ENCODE measurements at places on chromosomes 3 and 15.

- no peak for DNase-seq
These were observed 177.9 kb upstream of the SOX2 start for GRCh38 chr3:181533811-181534210.

DNA sequence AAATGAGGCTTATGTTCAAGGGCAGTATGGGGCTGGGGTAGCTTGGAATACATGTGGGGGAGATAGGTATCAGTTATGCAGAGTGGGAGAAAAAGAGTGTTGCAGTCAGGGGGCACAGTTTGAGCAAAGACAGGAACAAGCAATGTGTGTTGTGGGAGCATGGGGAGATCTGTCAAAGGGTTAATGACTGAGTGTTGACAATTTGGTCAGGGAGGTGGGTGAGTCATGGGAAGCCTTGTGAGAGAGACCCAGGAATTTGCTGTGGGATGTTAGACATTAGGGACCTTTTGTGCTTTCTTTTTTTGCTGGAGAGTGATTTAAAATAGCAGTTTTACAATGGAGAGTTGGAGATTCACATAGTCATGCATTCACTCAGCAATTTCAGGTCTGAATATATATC lies 221.6 kb upstream of the NR2E3 start:
- DNase-seq = no peak

- no peak for DNase-seq
These were observed 10.6 kb downstream of the ATP2C1 start for GRCh38 chr3:130904491-130904890.

- DNase-seq = peak; percentile 60
These were observed 314.4 kb downstream of the SHQ1 start for GRCh38 chr3:72533591-72534473.

- no peak for DNase-seq
These were observed 33.6 kb downstream of the ZNF280D start for GRCh38 chr15:56699743-56700142.

DNA sequence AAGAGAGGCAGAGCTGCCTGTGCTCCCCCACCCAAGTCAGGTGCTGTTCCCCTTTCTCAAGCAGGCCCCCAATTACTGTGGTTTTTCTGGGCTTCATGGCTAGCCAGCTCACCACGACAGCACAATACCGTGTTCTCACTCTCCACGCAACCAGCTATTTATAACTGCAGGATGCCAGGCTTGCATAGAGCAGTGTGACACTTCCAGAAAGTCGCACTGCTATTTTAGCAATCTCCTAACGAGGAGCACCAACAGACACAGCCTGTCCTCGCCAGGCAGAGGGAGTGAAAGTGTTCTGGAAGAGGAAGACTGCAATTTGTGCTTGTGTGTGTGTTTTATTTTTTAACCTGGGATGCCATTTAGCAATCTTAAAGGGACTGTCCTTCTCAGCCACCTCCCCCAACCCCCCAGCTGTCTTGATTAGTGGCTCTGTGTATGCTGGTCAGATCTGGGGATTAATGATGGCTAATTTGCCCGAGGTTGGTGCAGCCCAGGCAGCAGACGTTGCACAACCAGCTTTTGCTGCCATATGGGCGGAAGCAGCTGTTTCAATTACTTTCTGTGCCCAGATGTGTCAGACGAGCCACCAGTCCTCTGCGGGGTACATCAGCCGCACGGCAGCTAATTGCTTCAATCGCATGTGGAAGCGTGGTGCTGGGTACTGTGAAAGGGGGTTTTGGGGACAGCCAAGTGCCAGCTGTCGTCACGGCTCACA lies 268.0 kb upstream of the ARRDC4 start:
- DNase-seq = no peak

DNA sequence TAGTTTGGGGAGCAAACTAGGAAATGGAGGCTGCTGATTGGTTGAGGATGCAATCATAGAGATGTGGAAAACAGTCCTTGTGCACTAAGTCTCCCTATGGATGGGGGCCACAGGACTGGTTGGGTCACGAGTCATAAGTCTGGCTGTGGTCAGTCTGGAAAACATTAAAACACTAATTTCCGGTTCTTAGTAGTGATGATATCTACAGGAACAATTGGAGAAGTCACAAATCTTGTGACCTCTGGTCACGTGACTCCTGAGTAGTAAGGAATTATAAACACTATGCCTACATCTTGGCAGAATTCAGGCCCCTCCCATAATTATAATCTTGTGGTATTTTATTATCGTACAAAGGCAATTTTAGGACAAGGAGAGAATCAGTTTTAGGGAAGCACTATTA lies 317.3 kb upstream of the ARPP21 start:
- DNase-seq = no peak

Data from inflammatory macrophage treated with lipopolysaccharide for 1 hour (primary cell).